Naive thymus-derived CD8-positive, alpha-beta T cell (primary cell): ENCODE measurements at places on chromosomes 6 and 20.

- no peak overlapping the region for H3K4me3 ChIP-seq
- H3K36me3 ChIP-seq: peaks cover 42% of the 10 kb centered on the region
- H3K4me1 ChIP-seq: peaks cover 66% of the 10 kb centered on the region
- H3K27me3 ChIP-seq: no peaks in the 10 kb centered on the region
- DNase-seq: no peak
Measured at GRCh38 chr6:2885967-2886735, 17.0 kb downstream of the SERPINB9 start.

- no peaks in the 10 kb centered on the region for H3K4me1 ChIP-seq
- no peak overlapping the region for H3K27ac ChIP-seq
- no peaks in the 10 kb centered on the region for H3K27me3 ChIP-seq
- no peaks in the 10 kb centered on the region for H3K36me3 ChIP-seq
- no peak overlapping the region for H3K4me3 ChIP-seq
- no peak for DNase-seq
Measured at GRCh38 chr6:75460681-75461080, 32.9 kb downstream of the FILIP1 start.

- peaks cover 34% of the 10 kb centered on the region for H3K4me1 ChIP-seq
- DNase-seq: no peak
- H3K4me3 ChIP-seq: no peak overlapping the region
- no peaks in the 10 kb centered on the region for H3K27me3 ChIP-seq
Measured at GRCh38 chr6:5617179-5617578, 355.9 kb downstream of the FARS2 start.

DNA sequence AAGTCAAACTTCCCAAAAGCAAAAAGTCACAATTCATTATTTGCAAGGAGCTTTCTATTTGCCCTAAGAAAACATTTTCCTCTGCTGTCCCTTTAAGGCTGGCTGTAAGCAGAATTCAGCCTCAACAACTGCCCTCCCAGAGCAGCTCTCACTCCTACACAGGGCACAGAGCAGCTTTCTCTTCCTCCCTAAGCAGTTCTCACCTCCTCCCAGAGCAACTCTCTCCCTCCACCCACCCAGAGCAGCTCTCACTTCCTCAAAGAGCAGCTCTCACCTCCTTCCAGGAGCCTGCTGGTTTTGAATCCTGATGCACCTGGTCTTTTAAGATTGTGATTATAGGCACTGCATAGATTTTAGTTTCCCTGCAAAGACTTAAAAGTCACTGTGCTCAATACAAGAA is 120.6 kb upstream of the TMEM181 start:
- H3K27ac ChIP-seq: no peak overlapping the region
- H3K36me3 ChIP-seq: peaks cover 43% of the 10 kb centered on the region
- no peaks in the 10 kb centered on the region for H3K27me3 ChIP-seq
- no peak for DNase-seq
- no peaks in the 10 kb centered on the region for H3K4me1 ChIP-seq

DNA sequence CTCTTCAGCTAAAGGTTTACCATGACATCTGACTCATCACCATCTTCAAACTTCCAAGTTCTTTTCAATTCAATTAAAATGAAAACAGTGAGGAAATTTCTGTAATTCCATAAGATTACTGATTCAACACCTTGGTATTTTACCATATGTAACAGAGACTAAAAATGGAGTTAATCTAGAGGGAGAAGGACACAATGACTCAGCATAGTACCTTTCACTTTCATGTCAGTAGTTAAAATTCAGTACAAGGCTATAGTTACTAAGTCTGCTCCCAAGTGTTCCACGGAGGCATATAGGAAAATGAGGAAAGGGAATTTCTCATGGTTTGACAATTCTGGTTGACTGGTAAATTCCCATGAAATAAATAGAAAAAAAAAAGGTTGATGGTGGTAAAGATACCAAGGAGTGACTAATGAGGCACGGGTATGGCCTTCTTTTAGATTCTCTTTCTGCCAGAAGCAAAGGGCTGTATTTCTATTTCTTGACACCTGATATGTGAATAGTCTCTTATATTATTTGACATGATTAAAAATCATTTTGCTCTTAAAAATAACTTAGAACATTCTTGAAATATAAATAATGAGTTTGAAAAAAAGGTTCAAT is 526.7 kb upstream of the ADGRB3 start:
- no peaks in the 10 kb centered on the region for H3K4me1 ChIP-seq
- DNase-seq: no peak
- H3K36me3 ChIP-seq: no peaks in the 10 kb centered on the region
